ENCODE measurements at places on chromosomes 6 and 20.

- DNase-seq = peak; percentile 11
Measured at GRCh38 chr6:133341607-133342158, 100.5 kb downstream of the EYA4 start.

DNA sequence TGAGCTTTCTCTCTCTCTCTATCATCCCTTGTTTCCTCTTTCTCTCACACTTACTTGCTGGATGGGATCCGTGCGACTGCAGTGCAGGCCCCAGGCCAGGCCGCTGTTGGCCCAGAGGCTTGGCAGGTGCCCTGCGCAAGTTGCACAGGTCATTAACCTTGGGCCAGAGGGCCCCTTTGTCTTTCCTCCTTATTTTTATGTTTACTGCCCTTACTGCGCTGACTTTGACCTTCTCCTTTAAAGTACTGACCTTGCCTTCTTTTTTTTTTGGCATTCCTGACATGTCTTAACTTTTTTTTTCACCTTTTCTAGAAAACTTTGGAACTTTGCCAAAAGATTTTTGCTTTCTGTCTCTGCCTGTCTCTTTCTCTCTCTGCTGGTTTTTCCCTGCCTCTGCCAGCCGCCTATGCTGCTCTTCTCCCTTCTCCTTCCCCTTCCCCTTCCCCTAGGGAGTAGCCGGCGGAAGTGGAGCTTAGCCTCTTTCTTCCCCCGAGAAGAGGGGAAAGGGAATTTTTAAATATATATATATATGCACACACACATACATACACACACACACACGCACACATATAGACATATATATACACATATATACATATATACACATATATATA is 59.6 kb upstream of the CDH4 start:
- no peak for DNase-seq

- DNase-seq = no peak
Measured at GRCh38 chr6:50815436-50816114, 3.1 kb upstream of the TFAP2B start.

GRCh38 chr20:53901064-53901463 is 169.3 kb downstream of the BCAS1 start:
- DNase-seq = no peak

DNA sequence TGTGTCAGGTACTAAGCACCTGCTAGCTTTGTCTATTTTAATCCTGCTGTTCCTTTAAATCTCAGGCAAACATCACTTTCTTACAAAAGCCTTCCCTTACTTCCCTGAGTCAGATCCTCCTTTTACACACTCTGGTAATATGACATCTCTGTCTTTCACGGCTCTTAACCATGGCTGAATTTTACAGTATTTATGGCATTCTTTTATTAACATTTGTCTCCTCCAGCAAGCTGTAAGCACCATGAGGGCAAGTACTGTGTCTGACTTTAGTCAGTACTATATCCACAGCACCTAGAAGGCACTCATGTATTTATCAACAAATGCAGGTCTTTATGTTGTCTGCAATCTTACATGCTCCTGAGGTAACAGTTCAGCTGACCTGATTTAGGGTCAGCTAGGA is 33.7 kb upstream of the HBS1L start:
- no peak for DNase-seq

DNA sequence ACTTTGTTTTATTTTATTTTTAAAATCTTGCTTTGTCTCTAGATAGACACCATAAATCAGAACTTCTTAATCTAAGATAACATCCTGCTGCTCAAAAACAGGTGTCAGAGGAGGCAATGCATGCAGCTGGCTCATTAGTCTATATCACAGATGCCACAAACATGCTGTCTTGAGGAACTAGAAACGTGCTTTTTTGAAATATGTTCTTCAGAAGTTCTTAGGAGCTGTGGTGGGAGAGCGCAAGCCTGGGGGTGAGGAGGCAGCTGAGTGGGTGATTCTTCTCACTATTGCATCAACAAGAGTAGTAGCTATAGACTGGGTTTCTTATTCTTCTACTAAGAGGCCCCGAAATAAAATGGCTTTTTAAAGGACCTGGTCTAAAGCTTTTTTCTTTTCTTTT is 23.4 kb downstream of the IL22RA2 start:
- no peak for DNase-seq

- no peak for DNase-seq
Measured at GRCh38 chr6:107118976-107119375, 3.7 kb upstream of the BEND3 start.

DNA sequence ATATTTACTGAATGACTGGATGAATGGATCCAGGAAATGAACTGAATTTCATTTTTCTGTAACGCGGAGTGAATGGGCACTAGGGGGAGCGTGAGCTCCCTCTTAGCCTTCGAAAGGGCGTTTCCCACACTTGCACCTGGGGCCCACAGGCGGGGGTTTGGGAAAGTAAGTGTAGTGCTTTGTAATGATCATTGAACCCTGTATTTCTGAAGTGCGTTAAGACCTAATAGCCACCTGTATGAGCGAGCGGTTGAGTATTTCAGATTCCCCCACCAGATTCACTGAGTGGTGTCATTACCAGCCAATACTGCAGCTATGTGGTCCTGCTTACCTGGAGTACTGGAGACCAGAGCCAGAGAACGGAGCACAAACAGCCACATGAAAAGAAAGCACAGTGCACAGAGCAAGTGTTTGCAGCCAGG is 10.5 kb downstream of the SYTL3 start:
- DNase-seq = no peak

DNA sequence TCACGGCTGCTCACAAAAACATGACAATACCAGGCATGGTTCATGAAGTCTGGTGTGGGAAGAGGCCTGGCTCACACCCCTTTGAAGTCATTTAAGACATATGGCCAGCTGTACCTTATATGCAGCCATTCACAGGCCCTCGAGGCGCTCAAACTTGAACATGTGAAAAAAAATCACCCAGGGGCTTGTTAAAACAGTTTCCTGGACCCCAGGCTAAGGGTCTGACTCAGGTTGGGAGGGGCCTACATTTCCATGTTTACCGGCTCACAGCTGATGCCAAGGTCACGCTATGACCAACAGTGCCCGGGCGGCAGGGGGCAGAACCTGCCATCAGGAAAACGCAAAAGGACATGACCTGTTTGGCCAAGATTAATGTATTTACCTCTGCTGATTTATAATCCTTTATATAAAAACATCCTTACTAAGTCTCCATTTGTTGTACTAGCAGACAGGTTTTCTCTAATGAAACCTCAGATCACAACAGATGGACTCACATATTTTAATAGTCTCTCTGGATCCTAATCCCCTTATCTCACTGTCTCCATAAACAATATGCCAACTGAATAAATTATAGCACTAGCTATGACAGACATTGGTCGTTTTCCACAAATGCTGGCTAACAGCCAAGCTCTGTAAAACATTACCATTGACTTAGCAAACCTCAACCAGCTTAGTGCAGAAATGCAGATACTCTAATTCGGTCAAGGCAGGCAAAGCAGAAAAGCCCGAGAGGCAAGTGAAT is 19.9 kb downstream of the EZR start:
- no peak for DNase-seq

- no peak for DNase-seq
Measured at GRCh38 chr6:7107578-7108195, at the start of gene RREB1. TSS of gene RREB1 (plus strand) at chr6:7107961. CDS start at chr6:7181912, 73,951 bp downstream.

DNA sequence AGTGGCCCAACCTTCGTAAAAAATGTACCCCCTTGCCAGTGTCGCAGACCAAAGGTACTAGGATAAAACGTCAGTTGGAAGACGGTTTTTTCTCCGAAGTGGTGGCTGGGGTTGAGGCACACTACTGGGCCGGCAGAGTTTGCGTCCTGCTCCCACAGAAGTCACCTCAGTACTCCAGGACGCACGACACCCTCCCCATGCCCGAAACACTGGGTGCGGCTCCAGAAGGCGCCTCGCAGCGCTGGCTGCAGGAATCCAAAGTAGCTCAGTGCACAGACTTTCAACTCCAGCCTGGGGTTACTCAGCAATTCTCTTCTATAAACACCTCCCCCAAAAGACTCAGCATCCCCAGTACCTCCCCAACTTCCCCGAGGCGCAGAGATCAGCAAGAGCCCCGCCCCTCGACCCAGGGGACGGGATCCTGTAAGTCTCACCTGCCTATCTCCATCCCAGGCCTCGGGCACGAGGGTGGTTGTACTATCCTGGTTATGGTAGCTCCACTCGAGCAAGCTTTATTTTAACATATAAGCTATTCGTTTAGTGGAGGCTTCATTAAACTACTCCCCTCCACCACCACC is 88.2 kb downstream of the ZFP64 start:
- no peak for DNase-seq

DNA sequence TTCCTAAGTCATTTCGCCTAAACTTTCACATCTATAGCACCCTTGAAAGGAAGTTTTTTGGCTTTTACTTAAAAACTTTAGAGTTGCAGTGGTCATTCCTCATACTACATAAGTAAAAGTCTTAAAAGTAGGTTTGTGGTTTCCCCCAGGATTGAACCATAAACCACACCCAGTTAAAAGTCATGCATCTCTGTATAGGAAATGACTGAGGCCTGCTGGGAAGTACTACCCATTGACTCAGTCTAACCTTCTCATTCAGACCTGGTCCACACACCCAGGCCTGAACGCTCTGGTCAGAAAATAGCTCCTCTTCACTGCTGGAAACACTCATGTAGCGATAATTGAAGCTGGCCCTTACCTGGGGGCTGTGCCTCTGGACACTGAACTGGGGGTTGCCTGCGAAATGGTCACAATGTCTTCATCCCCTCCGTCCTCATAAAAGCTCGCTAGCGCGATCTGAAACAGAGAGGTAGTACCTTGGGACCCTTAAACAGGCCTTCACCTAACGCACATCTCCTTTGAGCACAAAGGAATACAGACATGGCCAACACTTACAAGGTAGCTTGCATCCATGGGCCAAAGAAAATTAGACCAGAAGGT is 2.6 kb downstream of the NSFL1C start:
- no peak for DNase-seq

- no peak for DNase-seq
Measured at GRCh38 chr6:124714728-124715127, 247.5 kb upstream of the RNF217 start.

- no peak for DNase-seq
Measured at GRCh38 chr6:118649918-118650581, 1.3 kb downstream of the CEP85L start.

DNA sequence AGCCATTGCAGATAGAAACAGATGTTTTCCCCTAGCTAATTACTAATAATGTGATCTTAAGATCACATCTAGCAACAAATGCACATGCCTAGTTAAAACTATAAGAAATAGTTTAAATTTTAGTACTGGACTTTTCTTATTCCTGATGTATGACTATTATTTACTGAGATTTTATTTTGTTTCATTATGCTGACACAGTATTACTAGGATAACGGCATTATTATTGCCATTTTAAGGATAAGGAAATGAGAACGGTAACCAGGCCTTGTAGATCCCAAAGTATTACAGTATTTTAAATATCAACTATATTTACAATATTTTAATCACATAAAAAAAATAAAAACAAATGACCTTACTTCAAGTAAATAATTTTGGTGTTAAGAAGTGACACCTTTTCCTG is 240.3 kb downstream of the ADGRB3 start:
- DNase-seq = no peak

GRCh38 chr6:69881322-69882151 is 15.2 kb downstream of the COL19A1 start:
- no peak for DNase-seq

- no peak for DNase-seq
Measured at GRCh38 chr6:127117979-127118297, 533 bp upstream of the RSPO3 start.
